Cerebellar nuclear complex (tissue), 1 donor: ENCODE measurements at places on chromosomes 13 and 19.

DNA sequence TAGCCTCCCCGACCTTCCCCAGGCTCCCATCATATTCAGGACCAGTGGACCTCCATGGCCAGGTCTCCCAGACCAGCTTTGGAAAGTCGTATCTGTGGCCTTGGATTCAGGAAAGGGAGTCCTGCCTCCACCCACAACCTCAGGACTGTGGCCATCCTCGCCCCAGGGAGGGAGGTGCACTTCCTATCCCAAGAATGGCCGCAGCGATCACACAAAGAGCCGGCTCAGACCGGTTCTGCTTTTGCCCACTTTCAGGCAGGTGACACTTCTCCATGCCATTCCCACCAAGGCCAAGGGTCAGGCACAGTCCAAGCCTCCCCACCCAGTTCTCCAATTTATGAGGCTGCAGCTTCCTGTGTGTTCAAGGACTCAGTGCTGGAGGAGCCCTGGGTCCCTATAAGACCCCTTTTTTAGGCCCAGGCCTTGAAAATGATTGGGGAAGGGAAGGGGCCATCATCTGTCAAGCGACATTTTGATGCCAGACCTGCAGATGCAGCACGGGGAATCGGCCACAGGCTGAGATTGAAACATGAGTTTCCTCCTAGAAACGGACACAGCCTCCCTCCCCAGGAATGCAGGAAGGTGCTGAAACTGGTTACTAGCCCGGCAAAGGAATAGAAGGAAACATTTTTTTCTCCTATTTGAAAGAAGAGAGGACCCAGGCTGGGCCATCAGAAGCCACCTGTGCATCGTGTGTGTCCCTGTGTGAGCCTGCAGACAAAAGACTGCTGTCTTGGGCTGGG, 65.6 kb upstream of the USE1 start:
- DNase-seq = no peak

DNA sequence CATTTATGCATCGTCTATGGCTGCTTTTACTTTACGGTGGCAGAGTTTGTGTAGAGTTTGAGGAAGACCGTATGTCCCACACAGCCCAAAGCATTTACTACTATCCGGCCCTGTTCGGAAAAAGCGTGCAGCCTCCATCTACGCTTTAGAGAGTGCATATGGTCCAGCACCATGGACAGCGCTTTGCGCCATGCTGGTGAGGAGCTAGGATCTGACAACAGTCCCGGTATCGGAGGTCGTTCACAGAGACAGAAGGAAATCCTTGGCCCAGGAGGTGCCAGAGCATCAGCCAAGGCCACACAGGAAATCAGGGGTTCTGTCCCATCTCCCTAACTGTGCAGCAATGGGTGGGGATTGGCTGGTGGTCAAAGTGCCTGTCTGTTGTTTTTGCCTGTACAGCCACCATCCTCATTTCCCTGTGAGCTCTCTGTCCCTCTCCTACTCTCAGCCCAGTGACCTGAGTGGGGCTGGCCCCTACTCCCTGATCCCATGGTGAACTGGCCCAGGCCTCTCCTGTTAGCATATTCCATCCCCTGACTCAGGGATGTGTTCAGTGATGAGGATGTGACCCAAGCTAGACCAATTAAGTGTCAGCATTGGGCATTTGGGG, 16.2 kb upstream of the PRODH2 start:
- DNase-seq = no peak

DNA sequence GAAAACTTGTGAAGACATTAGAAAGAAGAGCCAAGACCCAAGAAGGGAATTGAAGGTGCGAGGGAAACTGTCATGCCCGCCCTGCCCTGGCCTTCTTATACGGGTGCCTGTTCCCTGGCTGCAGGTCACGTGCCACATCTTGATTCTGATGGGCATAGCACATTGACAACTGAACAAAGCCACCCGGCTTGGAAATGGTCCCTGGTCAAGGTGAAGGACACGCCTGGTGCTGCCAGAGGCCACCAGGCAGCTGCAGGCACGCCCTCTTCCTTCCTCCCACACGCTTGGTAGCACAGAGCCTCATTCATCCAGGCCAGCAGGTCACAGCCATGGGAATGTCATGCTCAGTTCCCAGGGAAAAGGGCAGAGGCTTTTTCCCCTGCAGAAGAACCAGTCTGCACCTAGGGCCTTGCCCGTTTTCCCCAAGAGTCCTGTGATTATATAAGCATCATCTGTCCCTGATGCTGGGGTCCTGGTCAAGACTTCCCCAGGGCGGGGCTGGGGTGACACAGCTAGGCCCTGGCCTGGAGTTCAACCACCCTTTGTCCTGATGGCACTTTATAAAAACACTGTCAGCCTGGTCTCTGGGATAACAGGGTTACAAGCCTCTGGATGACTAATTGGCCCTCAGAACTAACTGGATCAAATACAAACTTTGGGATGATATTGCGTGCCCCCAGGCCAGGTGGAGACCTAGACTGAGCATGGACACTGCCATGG, 56.0 kb downstream of the CDADC1 start:
- no peak for DNase-seq

DNA sequence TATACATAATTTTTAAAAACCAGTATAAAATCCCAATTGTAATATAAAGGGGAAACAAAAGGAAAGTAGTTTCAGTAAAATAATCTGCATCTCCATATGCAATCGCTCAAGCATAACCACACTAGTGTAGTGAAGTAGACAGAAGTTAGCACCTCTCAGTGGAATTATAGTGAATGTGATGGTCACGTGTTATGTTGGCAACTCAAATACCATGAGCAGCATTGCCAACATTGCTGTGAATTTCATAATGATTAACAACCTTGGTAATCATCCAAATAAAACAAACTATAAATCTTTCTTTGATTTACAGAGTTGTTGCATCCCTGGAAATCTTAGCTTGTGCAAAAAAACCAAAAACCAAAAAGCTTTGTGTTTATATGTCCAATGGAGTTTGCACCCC, 77.3 kb upstream of the SIAH3 start:
- no peak for DNase-seq

DNA sequence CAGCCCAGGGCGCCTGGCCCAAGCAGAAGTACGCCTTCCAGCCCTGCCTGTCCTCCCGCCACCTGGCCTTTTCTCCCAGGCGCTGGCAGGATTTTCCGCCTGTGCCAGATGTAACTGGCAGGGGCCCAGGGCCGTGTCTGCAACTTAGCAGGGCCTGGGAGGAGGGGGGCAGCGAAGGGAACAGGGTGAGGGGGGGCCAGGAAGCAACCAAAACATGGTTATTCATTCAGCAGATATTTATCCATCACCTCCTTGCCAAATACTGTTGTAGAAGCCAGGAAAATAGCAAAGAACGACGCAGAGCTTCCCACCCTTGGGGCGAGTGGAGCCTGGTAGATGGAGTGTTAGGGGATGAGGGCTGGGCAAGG, 5.6 kb downstream of the TLE6 start:
- no peak for DNase-seq

- no peak for DNase-seq
These were observed 108.3 kb downstream of the POSTN start for GRCh38 chr13:37490176-37490779.

DNA sequence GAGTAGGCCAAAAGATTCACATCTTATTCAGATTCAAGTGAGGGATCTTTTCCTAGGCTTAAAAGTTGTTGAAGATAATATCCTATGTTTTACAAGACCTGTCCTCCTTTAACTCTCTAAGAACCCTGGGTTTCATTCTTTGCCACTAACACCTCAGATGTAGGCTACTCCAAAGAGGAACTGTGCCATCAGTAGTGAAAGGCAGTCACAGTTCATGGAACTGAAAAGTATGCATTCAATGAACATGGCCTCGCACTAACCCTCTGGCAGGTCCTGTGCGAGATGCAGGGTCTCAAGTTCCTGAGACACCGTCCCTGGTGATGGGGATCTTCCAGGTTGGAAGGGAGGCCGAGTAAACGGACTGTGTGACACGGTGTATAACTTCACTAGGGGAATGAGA, 4.3 kb downstream of the LGALS14 start:
- no peak for DNase-seq
